Fibroblast of skin of left biceps (primary cell): ENCODE measurements at places on chromosomes 3 and 15.
A peak's percentile ranks its signal among the peaks of the same experiment; 100 is the strongest.

DNA sequence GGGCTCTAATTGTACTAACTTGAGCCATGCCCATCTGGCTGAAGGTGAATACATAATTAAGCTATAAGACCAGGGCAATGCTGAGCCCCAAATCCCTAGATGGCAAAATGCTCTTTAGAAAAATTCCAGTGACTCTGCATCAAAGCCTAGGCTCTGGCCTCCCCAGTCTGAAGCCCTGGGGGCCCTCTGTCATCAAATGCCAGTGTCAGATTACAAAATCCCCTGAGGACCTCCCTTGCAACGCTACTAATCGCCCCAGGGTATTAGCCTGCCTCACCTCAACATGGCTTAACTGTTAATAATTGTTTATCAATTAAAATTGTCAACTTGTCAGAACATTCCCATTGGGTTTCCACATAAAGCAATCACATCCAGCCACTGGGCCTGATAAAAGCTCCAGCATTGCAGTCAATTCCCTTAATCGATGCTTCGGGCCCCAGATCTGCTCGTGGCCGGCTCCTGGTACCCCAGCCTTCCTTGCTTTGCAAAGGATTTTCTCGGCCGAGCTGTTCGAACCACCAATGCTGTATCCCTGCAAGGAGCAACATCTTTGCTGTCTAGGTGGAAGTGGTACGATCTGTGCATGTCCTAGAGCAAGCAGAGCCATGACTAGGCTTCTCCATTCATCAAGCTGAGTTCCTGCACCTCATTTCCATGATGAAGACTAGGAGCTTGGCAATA, 151.7 kb downstream of the MEGF11 start:
- no peak for DNase-seq

DNA sequence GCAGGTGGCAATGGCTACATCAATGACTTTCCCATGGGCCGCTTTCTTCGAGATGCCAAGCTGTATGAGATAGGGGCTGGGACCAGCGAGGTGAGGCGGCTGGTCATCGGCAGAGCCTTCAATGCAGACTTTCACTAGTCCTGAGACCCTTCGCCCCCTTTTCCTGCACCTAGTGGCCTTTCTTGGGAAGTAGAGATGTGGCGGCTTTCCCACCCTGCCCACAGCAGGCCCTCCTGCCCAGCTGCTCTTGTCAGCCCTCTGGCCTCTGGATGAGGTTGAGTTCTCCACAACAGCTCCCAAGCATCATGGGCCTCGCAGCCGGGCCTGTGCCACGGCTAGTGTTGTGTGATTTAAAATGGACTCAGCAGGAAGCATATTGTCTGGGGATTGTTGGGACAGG, 12.5 kb downstream of the IVD start:
- DNase-seq: no peak

DNA sequence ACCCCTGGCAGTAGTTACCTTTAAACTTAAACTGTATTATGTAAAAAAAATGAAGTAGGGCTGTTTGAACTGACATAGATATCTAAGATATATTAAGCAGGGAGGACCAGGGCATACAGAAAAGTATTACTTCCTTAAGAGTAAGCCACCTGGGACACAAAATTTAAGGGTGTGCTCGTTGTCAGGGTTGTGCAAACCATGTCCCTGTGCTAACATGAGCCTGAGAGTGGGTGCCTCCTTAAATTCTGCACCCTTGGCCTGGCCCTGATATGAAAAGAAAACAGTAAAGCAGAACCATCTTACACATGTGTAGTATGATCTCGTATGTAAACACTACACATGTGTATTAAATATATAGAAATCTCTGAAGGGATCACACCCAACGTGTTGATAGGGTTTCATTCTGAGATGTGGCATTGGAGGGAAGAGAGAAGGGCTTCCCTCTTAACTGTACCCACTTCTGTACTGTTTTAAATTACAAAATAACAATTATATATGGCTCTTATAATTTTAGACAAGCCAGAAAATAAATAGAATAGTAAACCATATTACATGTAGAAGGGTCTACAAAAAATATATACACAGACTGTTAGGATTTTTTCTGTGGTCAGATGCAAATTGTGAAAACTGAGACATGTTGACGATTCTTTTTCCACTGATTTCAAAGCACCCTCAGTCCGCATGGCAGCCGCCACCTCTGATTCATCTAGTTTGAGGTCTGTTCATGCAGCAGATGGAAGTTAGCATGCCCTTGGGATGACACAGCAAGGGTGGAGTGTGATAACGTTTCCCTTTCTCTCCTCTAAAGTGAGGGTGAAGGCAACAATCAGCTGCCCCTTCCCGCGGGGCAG, 400.8 kb upstream of the PROK2 start:
- peak; percentile 48 for DNase-seq

- no peak for DNase-seq
These were observed 65.6 kb upstream of the POLG start for GRCh38 chr15:89400116-89400781.

DNA sequence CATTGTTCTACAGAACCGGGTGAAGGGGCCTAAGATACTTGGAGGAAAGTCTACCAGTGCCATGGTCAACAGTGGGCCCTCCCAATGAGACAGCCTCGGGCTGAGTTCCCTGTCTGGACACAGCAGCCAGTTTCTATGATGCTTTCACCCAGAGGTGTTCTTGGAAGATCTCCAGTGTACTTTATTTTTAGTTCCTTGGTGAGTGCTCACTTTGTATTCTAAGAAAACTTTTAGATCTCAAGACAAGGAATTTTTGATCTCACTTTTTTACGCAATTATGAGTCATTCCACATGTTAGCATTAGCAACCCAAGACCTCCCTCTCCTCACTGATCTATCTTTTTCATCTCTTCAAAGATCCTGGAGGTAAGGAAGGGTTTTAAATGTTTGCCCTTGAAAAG, 287.7 kb downstream of the RORA start:
- DNase-seq: peak; percentile 33

DNA sequence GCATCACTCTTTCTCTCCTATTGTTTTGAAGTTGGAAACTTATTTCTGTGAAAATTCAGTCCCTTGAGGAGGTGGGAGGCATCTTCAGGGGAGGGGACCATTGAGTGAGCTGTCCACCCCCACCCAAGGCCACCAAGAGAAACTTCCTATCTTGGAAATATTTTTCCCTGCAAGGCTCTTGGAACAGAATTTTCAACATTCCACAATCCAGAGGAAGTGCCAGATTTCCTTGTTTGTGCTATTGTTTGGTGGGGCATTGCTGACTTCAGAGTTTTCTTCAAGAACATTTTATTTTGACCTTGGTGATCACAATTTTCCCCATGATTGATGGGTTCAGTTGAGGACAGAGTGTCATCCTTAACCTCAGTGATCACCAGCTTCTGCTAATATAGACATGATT, 12.0 kb downstream of the DNASE1L3 start:
- no peak for DNase-seq

GRCh38 chr15:52796753-52797520, 6.8 kb upstream of the ONECUT1 start:
- DNase-seq: no peak

- no peak for DNase-seq
These were observed 115.9 kb downstream of the CBLB start for GRCh38 chr3:105752791-105753415.

DNA sequence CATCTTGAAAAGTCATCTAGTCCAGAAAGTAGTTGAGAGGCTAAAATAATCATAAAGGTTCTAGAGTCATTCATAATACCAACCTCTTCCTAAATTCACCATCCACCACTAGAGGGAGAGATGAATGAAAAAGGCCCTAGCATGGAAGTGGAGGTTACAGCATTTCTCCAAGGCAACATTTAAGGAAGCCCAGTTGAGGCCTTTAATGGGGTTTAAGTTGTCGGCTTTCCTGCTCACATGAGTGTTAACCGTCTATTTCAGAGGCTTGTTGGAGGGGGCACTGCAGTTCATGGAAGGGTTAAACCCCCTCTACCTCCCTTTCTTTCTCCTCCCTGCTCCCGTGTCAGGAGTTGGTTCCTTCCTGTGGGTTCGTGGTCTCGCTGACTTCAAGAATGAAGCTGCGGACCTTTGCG, 3.8 kb upstream of the SLCO3A1 start:
- no peak for DNase-seq

GRCh38 chr3:185308126-185308754, 54.4 kb upstream of the EHHADH start:
- DNase-seq: peak; percentile 10

GRCh38 chr3:152322756-152323155, 54.0 kb downstream of the MBNL1 start:
- DNase-seq: no peak

DNA sequence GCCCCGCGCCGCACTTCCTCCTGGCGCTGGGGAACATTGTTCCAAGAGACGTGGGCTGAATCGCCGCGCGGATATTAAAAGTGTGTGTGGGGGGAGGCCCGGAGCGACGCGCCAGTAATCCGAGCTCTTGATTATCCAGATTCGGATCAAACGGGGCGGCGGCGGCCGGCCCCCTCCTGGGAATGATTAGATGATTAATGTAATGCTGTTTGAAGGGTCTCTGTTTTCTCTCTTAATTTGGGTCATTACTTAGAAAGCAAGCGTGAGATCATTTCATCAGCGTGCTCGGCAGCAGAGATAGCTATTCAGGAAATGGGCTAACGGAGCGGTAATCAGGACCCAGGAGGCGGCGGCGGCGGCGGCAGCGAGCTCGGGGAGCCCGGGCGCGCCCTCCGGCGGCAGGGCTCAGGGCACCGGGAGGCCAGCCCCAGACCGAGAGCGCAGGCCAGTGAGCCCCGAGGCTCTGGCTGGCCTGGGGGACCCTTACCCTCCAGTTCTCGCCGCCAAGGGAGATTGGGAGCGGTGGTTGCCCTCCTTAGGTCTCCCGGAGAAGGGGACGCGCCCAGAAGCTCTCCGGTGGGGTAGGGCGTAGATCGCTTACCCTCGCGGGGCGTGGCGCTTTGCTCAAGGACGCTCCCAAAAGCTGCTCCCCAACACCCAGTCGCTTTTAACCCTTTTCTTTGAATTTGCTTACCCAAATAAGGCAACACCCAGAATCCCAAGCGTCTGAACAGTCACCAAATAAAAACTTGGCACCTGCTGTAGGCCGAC, 4.5 kb downstream of the FEZF2 start:
- no peak for DNase-seq

GRCh38 chr3:51860703-51861665, at the start of gene IQCF2:
Gene IQCF2, plus strand, starts transcription at chr3:51861615. Its CDS starts 52 bp downstream, at chr3:51861667.
- DNase-seq: no peak

- no peak for DNase-seq
These were observed 45.4 kb downstream of the TMCO5A start for GRCh38 chr15:37979671-37980409.

DNA sequence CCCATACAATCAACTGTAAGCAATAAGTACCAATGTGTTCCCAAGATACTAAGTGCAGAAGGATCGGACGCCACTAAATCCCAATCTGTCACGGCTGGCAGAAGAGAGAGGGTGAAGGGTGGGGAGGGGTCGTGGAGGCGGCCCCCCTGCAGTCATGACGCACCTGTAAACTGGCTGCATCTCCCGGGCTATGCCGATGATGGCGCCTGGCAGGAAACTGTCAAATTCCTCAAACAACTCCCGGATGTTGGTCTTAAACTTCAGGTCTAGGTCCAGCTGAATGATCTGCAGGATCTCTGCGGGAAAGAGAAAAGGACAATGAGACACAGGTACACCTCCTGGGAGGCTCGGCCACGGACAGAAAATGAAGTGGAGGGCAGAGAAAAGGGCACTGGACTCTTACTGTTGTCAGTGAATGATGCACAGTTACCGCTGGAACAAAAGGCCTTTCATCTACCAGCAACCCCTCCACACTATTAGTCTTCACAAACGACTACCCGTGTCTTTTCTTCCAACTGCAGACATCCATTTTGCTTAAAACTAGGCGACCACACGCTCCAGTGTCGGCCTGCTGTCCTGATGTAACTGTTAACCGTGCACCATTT, 114.6 kb downstream of the XXYLT1 start:
- DNase-seq: no peak

DNA sequence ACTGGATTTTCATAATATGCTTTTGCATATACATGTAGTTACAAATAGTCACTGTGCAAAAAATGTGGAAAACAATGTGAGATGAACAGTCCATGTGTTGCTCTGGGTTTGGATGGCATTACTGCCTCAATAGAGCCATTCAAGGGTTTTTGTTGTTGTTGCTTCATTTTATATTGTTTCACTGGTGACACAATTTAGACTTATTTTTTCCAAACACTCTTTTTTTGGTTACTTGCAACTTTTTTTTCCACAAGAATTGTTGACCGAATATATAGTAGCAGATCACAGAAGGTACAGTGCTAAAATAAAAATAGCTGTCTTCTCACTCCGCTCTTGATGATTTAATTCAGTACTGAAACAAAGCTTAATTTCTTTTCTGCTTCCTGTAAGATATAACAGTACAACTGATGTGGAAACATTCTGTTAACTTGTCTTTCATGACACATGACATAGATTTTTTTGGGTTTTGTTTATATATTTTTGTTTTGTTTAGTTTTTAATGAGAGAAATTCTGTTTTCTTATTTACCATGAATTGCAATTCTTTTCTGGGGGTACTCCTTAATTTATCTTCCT, 618.6 kb downstream of the NAALADL2 start:
- no peak for DNase-seq

DNA sequence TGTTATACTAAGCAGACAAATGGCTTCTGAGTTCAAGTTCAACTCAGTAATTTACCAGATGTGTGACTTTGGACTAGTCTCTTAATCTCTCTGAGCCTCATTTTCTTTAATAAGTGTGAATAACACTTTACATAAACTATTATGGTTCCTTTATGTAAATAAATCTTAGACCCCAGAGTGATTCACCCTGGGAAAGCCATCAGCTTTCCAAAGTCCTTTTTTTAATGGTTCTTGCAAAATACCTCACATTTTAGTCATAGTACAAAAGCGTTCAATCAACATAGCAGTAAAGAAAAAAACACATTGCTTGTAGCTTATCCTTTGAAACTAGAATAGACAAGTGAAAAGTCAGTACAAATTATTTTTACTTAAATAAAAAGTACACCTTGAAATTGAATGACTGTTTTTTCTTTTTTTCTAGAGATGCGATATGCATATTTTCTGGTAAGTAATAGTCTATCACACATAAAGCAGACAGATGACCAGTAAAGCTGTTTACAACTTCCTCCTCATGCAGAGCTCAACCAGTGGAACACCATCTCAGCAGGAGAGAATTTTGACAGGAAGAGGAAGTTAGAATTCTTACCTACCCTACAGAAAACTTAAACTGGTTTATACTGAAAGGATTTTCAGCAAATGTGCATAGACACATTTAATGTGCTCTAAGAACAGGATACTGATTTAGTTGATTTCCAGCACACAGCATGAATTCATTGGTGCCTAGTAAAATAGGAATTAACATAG, 123.0 kb upstream of the AGBL1 start:
- no peak for DNase-seq

GRCh38 chr15:44788748-44789147, 52.4 kb downstream of the TRIM69 start:
- peak; percentile 0 for DNase-seq

DNA sequence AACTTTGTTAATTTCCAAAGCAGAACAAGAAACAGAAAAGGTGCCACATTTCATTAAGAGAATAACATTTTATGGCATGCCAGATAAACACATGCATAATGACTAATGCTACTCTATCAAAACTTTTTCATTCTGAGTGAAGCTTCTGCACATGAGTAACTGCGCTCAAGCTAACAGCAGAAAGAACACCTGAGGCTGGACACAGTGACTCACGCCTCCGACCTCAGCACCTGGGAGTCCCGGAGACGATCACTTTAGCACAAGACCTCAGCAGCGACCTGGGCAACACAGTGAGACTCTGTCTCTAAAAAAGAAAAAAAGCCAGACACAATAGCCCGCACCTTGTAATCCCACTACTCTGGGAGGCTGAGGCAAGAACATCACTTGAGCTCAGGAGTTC, 70.6 kb downstream of the ACAP2 start:
- DNase-seq: no peak

- no peak for DNase-seq
These were observed 255.3 kb downstream of the RSL24D1 start for GRCh38 chr15:54941417-54941816.
